ENCODE measurements at places on chromosomes 1 and 21.

DNA sequence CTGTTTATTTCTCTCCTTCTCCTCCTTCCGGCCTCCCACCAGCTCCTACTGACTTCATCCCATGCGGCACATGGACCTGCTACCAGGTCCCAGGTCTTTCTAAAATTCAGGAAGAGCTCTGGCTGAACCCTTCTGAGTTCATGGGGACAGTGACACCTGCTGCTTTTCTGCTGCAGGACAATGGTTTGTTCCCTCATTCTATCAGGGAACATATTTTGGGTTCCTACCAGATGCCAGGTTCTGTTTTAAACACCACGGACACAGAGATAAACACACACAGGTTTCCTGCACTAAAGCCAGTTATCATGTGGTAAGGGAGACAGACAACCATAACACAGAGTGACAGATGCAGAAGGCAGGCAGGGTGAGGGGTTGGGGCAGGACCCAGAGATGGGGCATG is 114.0 kb upstream of the RAB4A start:
- no peak for DNase-seq

- no peak for DNase-seq
These were observed 364.7 kb downstream of the SMYD3 start for GRCh38 chr1:246142320-246142893.

DNA sequence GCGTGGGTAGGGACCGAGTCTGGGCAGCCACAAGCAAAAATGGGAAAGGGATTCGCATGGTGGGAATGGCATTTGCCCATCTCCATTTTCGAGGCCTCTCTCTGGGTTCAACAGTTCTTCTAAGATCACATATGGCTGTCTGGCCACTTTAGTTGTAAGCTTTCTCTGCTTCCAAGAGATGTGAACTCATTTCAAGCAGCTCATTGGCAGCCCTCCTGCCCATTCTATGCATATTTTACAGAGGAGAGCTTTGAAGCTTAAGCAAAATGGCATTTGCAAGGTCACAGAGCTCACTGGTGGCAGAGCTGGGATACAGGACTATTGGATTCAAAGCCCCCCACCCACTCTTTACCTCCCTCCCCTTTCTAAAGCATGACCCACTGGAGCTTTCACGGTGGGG is 93.7 kb downstream of the HHIPL2 start:
- DNase-seq = no peak

DNA sequence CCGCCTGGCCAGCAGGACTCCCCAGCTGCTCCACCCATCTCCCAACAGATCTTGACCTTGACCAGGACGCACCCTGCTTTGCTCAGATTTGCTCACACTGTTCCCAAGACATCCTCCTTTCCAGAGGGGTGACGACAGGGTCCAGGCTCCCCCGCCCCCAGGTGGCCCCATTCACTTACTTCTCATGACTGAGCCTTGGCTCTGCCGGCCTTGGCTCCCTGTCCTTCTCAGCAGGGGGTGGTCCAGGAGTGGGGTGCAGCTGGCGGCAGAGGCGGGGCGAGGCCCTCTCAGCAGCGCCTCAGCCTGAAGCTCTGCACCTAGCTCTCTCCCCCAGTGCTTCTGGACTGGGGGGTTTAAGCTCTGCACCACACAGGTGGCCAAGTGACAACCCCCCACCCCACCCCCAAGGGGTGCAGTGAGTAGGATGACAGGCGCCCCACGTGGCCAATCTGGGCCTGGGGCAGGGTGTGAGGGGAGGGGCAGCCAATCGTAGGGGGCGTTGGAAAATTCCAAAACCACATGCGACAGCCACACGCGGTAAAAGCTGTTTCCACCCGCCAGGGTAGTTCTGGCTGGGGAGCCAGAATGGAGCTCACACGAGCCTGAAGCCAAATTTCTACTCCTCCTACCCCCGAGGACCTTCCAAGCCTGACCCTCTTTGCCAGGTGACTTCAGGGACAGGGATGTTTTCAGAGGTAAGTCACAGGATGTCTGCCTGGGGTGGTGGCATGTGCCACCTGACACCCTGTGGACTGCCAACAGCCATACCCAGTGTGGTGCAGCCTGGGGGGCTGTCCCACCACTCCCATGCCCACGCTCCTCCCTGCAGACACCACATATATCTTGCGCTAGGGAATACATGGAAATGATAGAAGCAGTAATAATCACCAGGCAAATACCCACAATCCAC is 5.6 kb downstream of the RORC start:
- DNase-seq = no peak

- DNase-seq = no peak
These were observed 6.8 kb upstream of the EPS8L3 start for GRCh38 chr1:109770331-109771095.

DNA sequence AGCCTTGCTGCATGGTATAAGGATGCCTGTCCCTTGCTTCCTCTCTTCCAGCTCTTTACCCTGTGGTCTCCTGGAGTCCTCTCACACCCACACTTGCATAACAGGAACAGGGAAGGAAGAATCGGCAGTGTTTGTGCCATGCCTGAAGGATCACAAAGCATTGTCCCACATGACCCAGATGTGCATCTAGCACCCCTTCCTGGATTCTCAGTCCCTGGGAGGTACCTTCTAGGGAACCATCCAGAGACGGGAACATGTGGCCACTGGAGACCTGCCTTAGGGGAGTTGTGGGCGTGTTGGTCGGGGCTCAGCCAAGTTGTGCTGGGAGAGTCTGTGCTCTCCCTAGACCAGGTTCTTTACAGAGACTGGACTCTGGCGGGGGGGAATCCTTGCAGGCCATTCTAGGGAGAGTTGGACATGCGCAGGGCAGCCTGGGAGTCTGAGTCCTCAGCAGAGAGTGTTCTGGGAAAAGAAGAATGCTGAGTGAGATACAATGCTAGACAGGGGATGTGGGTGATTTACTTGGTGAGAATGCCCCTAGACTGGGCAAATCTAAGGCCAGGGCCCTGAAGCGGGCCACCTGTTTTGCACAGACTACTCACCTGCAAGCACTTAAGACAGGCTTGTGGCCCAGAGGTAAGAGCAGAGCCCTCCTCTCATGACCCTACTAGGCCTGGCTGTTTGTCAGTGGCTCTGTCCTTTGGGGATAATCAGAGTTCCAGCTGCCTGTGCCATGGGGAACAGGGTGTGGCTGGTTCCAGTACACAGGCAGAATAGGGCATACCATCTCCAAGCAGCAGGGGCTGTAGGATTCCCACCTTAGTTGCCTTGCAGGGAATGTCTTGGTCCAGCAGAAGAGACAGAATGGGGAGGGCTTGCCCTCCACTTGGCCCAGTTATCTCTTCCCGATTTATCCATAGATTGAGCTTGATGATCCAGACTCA is 89.8 kb downstream of the MAN1C1 start:
- DNase-seq = no peak

DNA sequence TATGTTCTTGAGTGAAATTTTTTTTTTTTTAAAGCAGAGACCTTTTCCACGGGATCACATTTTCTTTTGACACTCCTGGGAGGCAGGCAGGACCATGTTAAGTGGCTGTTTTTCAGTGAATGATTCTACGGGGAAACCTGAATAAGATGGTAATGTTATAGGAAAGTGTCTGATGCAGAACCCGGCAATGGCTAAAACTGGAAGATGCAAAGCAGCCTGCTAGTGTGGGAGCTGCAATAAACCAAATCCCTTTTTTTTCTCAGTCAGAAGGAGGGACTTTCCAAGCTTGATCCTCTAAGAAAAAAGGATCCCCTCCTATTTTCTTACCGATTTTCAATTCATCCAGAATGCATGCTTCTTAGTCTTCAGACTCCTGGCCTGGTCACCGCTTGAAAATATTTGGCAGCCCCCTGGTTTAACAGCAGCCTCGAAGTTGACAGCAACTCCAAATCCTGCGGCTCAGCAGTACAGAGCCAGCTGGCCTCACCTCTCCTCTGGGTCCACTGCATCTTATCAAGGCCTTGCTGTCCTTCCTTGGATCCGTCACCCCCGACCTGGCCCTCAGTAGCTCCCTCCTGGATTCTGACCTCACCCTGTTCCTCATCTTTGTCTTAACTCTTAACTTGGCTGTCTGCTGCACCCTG is 5.6 kb downstream of the MX2 start:
- no peak for DNase-seq

Data from activated gamma-delta T cell treated with Interleukin-2 at 50 U/mL for 16 hours (primary cell).